ENCODE measurements at places on chromosomes 7 and 10. TPM values are rescaled to one million over a fixed set of nuclear protein-coding genes. Genes with fewer than 3 reads are reported as not detected.

DNA sequence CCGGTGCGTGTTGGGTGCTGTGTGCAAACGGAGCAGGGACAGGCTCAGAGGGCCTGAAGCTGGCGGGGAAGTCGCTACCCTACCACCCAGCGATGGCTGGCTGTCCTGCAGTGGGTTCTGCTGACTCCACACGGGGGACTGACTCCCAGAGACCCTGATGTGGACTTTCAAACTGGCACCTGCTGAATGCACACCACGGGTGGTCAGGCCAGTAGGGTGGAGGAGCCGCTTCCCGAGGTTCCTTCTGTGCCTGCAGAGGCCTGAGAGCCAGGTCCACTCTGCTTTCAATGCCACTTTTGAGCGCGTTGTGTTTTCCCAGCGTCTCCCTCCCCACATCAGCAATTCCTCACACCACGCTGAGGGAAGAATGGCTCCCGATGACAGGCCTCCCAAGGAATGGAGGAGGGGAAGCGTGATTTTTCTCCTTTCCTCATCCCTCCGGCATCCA lies 135.3 kb downstream of the ADARB2 start:
- no peak for DNase-seq

- DNase-seq, result no peak
Measured at GRCh38 chr7:107165341-107165740, 3.5 kb upstream of the HBP1 start.

GRCh38 chr7:138317044-138317596 lies 142.9 kb upstream of the TRIM24 start:
- DNase-seq, result no peak

DNA sequence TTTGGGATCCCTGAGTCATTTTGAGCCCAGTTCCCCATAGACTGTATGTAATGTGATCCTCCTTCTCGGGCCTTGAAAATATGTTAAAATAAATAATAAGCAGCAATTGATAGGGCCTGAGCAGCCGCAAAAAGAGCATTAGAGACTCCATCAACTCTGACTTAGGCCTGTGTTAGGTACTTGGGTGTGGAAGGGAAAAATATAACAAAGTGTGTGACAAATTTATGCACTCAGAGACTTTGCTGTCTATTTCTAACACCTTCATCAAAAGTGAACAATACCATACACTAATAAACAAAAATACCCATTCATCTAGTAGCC lies 31.4 kb upstream of the HABP2 start:
- no peak for DNase-seq

KNDC1 gene
- total RNA-seq, result 0.28 TPM

GRCh38 chr10:42782446-42783180 lies at the start of gene BMS1:
Gene BMS1 (plus strand): TSS chr10:42782795. CDS start chr10:42784395, 1,600 bp downstream.
- DNase-seq, result peak; percentile 89

GRCh38 chr10:115801457-115801856 lies 471.5 kb downstream of the GFRA1 start:
- no peak for DNase-seq

ABCB4 gene
- 0.07 TPM for total RNA-seq

SMIM30 gene
- total RNA-seq, result 30.7 TPM

CCDC172 gene
- total RNA-seq, result not detected

ETV1 gene
- 1.1 TPM for total RNA-seq
